ENCODE measurements at places on chromosomes 16 and 17.

GRCh38 chr17:48487221-48487620, 43.6 kb downstream of the HOXB1 start:
- no peak for DNase-seq

DNA sequence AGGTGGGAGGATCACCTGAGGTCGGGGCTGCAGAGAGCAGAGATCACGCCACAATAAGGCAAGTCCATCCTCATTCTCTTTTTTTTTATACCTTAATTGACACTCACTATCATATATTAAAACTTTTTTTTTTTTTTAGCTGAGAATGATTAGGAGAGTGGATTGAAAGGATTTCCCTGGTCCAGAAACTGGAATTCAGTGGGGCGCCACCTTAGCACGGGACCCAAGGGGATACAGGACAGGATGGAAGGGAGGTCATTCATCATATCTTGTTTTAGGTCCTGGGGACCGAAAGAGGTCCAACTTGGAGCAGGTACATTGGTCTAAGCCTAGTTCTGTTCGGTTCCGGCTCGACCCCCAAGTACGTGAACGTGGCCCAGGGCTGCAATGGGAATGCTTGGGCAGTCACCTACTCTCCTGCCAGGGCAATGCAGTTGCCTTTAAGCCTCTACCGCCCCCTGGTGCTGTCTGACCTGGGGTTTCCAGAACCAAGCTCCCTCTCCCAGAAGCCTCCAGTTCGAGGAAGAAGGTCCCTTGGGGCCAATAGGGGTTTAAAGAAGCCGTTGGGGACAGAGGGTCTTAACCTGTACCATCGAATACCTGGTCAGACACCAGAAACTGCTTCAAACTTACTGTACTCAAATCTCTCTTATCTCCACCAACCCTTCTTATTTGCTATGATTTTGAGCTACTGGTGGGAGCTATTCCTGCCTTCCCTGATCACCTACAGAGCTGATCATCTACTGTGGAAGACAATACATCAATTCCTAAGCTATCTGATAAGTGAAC, 19.9 kb upstream of the GPATCH8 start:
- DNase-seq, result peak; percentile 35

- peak; percentile 39 for DNase-seq
Measured at GRCh38 chr17:59641799-59642484, 22.2 kb downstream of the CLTC start.

DNA sequence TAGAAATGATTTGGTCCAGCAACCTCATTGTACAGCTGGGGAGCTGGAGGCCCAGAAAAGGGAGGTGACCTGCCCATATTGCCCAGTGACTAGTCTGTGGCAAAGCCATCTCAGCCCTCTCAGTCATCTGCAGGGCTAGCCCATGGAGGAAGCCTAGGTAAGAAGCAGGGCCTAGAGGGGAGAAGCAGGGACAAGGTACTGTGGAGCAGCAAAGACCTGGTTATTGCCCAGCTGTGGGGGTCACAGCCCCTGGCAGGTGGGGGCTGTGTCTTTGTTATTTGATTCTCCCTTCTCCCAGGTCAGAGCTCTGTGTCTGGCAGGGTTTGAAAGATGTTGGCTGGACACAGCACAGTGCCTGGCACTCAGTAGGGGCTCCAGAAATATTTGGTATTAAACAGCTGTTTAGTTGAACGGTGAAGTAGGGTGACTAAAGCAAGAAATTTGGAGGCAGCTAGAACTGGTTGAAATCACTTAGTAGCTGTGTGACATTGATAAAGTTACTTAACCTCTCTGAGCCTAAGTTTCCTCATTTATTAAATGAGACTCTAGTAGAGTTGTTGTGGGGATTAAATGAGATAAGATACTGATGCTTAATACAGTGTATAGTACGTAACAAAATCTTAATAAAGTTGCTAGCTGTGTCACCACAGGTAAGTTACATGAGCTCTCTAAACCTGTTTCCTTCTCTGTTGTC, 17.3 kb downstream of the CCR7 start:
- DNase-seq, result no peak

GRCh38 chr16:80936410-80936809, 70.3 kb downstream of the CMC2 start:
- DNase-seq, result no peak

DNA sequence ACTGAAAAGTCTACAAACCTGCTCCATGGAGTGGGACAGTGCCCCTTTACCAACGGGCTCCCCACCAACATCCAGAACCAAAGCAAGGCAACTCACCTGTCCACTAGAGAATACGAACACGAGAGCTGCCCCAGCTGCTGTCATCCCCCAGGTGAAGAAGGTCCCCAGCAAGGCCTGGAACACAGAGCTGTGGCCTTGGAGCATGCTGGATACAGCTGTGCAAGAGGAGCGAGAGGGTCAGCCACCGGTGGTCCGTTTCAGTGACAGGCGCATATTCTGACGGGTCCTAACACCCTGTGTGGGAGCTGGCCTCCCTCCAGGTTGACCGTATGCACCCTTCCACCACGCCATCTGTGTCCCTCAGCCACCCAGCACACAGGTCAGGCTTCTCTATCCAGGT, 3.9 kb downstream of the SLC39A11 start:
- no peak for DNase-seq

DNA sequence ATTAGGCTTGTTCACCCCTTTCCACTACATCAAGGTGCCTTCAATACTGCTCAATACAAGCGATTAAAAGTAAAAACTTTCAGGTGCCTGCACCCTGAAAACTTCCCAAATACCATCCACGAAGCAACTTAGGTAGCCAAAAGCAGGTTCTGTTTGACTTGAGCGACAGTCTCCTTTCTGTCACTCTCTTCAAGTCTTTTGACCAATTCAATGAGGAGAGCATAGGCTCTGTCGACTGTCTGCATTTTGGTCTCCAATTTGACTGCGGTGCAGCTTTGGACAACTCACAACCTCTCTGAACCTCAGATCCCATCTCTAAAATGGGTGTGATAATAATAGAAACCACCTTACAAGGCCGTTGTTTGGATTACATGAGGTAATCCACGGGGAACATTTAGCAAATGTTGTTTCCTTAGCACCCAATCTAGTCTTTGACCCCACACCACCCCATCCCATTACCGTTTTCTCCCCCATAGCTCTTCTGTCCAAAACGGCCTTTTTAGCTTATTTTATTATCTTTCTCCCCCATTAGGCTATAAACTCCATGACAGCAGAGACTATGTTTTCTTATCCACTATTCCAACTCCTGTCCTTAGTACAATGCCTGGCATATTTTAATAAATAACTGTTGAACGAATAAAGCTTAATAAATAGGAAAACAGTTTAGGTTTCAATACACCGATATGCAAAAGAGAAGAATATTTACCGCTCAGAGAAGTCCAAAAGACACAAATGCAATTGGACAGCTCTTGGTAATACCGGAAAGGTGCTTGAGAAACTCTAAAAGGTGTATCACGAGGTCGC, 999 bp downstream of the MARF1 start:
- no peak for DNase-seq

DNA sequence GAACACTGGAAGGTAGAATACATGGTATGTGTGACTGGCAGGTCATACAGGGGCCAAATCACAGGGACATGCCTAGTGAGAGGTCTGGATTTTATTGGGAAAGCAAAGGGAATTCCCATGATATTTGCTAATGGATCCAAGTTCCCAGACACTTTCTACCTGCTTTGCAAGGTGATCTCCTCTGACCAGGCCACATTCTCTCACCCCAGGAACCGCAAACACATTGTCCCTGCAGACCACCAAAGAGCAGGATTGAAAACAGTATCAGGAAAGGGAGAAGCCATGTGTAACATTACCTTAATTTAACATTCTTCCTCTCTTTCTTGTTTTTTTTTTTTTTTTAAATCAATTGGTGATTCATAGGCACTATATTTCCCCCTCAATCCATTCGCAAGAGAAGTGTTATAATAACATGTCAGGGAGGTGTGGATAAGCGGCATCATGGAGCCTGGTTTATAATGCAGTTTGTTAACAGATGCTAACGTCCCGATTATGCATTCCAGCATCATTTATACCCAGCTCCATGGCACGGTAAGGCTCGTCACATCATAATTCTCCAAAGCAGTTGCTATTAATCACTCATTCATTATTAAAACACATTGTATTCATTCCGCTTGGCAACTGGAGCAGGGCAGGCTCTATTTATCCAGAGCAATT, 155.1 kb upstream of the CCL2 start:
- no peak for DNase-seq

DNA sequence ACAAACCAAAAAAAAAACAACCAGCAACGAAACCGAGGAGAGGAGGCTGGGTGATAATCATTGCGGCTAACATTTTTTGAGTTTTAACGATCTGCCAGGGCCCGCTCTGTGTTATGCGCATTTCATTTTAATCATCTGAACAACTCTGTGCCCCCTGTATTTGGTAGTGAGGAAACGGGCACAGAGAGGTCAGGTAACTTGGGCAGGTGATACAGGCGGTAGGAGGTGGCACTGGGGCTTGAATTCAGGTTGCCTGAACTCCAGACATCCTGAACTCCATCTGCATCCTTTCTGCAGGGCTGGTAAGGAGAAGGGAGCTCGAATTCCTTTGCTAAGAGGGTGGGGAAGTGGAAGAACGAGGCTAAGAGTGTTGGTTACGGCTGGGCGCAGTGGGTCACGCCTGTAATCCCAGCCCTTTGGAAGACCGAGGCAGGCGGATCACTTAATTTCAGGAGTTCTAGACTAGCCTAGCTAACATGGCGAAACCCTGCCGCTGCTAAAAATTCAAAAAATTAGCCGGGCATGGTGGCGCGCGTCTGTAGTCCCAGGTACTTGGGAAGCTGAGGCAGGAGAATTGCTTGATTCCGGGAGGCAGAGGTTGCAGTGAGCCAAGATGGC, 1.1 kb downstream of the CLUAP1 start:
- DNase-seq, result no peak

DNA sequence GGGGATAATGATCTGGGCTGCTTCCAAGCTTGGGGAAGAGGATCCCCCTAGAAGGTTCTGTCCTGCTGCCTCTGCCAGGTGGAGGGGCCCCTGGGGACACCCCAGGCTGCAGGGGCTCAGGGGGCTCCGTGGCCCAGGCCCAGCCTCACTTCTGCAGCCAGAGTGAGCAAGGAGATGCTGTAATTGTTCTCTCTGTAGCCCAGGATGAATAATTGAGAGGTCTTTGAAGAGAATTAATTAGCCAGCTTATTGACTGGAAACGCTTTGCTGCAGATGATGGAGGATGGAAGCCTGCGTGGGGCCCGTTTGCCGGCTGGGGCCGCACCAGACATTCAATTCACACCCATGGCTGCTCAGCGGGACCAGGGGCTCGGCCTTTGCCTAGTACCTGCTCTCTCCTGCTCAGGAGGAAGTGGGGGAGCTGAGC, 38.5 kb downstream of the TMEM235 start:
- DNase-seq, result no peak

DNA sequence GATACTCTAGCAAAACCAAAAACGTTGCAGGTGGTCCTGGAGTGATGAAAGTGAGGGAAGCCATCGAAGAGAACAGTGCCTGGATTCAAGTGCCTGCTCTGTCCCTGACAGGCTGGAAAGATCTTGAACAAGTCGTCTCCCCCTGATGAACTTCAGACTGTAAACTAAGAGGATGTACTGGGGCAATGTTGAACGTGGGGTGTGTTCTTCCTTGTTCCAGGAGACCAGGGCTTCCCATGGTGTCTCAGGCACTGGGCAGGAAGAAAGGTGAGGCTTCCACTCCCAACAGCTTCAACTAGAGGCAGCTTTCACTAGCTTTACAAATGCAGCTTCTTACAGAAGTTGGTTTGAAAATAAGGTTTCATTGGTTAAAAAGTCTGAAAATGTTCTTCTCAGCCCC, 21.4 kb upstream of the NF1 start:
- DNase-seq, result no peak

- no peak for DNase-seq
Measured at GRCh38 chr16:5621826-5622225, 524.2 kb upstream of the EEF2KMT start.

GRCh38 chr16:91484-91883, 13.5 kb downstream of the MPG start:
- no peak for DNase-seq

- no peak for DNase-seq
Measured at GRCh38 chr16:90020838-90021382, 1.7 kb upstream of the DBNDD1 start.

- peak; percentile 29 for DNase-seq
Measured at GRCh38 chr16:46658925-46659324, 30.1 kb downstream of the VPS35 start.

DNA sequence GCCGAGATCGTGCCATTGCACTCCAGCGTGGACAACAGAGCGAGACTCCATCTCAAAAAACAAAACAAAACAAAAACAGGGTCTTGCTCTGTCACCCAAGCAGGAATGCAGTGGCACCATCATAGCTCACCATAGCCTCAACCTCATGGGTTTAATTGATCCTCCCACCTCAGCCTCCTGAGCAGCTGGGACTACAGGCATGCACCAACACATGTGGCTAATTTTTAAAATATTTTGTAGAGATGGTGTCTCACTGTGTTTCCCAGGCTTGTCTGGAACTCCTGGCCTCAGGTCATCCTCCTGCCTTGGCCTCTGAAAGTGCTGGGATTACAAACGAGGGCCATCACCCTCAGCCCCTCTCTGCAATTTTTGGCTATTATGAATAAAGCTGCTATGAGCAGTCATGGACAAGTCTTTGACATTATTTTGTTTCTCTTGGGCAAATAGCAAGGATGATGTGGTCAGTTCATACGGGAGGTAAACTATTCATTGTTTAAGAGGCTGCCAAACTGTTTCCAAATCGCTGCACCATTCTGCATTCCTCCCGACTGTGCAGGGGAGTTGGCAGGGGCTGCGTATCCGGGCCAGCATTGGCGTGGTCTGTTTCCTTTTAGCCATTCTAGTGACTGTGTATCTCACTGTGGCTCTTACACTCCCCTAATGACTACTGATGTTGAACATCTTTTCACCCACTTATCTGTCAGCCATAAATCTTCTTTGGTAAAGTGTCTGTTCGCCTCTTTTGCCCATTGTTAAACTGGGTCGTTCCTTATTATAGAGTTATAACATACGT, 21.1 kb downstream of the EIF4A3 start:
- DNase-seq, result no peak

GRCh38 chr17:17236295-17237025, 508 bp downstream of the FLCN start:
- peak; percentile 2 for DNase-seq

DNA sequence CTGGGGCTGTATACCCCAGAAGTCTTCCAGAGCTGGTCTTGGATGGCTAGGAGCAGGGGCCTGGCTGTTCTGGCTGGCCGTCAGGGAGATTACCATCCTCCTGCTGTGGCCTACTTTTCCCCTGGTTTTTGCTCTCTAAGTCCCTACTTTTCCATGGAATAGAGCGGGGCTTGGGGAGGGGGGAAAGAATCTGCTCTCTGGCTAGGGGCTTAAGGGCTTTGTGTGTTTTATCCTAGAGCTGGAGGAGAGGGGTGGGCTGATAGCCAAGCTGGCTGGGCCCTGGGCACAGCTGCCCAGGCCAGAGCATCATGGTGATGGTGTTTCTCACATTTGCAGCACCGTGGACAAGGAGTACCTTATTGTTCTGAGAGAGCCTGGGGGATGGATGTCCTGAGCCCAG, 3.6 kb downstream of the NRN1L start:
- no peak for DNase-seq

- DNase-seq, result peak; percentile 18
Measured at GRCh38 chr16:81204798-81205680, 33.5 kb upstream of the BCO1 start.

Data from CD4-positive, alpha-beta T cell treated with Interleukin-12 subunit alpha and Interleukin-12 subunit beta, for 1 hour (primary cell).